ENCODE measurements at places on chromosomes 5 and 9. TPM values are rescaled to one million over a fixed set of nuclear protein-coding genes. Genes with fewer than 3 reads are reported as not detected.

GRCh38 chr5:57437976-57438805 lies 44.4 kb downstream of the ACTBL2 start:
- H3K27ac ChIP-seq, result no peak overlapping the region
- DNase-seq, result no peak
- H3K4me1 ChIP-seq, result no peaks in the 10 kb centered on the region
- no peaks in the 10 kb centered on the region for H3K36me3 ChIP-seq
- H3K27me3 ChIP-seq, result no peaks in the 10 kb centered on the region
- H3K4me3 ChIP-seq, result no peak overlapping the region

DNA sequence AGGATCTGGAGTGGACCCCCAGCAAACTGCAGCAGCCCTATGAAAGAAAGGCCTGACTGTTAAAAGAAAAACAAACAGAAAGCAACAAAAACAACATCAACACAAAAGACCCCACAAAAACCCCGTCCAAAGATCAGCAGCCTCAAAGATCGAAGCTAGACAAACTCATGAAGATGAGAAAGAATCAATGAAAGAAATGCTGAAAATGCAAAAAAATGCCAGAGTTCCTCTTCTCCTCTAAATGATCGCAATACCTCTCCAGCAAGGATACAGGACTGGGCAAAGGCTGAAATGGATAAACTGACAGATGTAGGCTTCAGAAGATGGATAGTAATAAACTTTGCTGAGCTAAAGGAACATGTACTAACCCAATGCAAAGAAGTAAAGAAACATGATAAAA lies 526.3 kb upstream of the DAB2 start:
- H3K27me3 ChIP-seq, result no peaks in the 10 kb centered on the region
- no peak overlapping the region for H3K27ac ChIP-seq
- DNase-seq, result no peak
- H3K36me3 ChIP-seq, result no peaks in the 10 kb centered on the region
- no peaks in the 10 kb centered on the region for H3K4me1 ChIP-seq

DNA sequence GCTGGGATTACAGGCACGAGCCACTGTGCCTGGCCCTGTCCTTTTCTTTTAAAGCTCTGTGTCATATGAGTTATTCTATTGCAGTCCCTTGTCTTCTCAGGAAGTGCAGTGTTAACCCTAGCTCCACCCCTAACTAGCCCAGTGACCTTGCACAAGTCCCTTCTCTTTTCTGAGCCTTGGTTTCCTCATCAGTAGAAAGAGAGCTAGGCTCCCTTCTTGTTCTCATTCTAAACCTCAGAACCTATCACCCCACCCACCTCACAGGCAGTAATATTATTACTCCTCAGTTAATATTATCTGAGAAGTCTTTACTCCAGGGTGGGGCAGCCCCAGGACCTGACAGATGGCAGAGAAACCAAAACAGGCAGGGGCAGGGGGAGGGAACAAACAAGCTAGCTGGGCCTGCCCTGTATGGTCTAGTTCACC lies 7.2 kb downstream of the CYFIP2 start:
- no peak for DNase-seq
- H3K27me3 ChIP-seq, result no peaks in the 10 kb centered on the region
- no peaks in the 10 kb centered on the region for H3K36me3 ChIP-seq
- no peak overlapping the region for H3K4me3 ChIP-seq
- no peak overlapping the region for H3K27ac ChIP-seq

- H3K4me3 ChIP-seq, result no peak overlapping the region
- no peaks in the 10 kb centered on the region for H3K27me3 ChIP-seq
- H3K36me3 ChIP-seq, result no peaks in the 10 kb centered on the region
Observed at GRCh38 chr9:37096628-37097027, 23.7 kb upstream of the ZCCHC7 start.

DNA sequence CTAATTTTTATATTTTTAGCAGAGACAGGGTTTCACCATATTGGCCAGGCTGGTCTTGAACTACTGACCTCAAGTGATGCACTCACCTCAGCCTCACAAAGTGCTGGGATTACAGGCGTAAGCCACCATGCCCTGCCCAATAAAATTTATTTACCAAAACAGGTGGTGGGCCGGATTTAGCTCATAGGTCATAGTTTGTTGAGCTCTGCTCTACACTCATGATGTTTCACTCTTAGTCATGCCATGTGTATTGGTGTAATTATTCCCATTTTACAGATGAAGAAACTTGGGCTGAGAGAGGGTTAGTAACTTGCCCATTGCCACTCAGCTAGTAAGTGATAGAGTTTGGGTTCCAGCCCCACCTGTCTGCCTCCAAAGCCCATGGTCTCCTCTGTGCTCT lies 93.1 kb upstream of the WWC1 start:
- H3K36me3 ChIP-seq, result no peaks in the 10 kb centered on the region
- no peak overlapping the region for H3K4me3 ChIP-seq
- no peaks in the 10 kb centered on the region for H3K4me1 ChIP-seq
- H3K27ac ChIP-seq, result no peak overlapping the region
- no peaks in the 10 kb centered on the region for H3K27me3 ChIP-seq
- no peak for DNase-seq

- no peak overlapping the region for H3K27ac ChIP-seq
- H3K4me1 ChIP-seq, result peaks cover 3% of the 10 kb centered on the region
- H3K36me3 ChIP-seq, result no peaks in the 10 kb centered on the region
- H3K4me3 ChIP-seq, result no peak overlapping the region
Observed at GRCh38 chr9:4077499-4078102, 222.3 kb downstream of the GLIS3 start.

DNA sequence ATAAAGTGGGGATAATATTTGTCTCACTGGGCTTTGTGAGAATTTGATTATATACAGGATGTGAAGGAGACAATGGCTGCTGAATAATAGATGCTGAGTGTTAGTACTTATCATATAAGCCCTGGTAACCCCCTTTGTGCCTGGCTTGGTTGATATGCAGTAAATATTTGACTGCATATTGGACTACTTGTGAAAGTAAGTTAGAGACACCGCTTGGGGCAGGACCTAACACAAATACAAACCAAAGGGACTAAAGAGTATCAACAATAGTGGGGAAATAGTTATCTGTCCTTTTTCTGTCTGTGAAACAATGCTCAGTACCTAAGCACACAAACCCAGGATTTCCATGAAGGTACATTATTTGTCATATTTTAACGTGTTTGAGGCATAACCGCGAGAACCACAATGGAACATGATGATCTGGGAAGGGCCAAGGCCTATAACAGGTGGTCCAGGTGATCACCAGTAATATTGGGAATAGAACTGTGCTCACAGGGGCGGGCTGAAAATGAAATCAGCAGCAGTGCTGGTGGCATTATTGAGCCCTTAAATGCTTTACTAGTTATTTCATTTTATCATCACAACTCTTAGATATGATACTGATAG lies 138.2 kb upstream of the SMARCA2 start:
- no peak for DNase-seq
- no peaks in the 10 kb centered on the region for H3K36me3 ChIP-seq

DNA sequence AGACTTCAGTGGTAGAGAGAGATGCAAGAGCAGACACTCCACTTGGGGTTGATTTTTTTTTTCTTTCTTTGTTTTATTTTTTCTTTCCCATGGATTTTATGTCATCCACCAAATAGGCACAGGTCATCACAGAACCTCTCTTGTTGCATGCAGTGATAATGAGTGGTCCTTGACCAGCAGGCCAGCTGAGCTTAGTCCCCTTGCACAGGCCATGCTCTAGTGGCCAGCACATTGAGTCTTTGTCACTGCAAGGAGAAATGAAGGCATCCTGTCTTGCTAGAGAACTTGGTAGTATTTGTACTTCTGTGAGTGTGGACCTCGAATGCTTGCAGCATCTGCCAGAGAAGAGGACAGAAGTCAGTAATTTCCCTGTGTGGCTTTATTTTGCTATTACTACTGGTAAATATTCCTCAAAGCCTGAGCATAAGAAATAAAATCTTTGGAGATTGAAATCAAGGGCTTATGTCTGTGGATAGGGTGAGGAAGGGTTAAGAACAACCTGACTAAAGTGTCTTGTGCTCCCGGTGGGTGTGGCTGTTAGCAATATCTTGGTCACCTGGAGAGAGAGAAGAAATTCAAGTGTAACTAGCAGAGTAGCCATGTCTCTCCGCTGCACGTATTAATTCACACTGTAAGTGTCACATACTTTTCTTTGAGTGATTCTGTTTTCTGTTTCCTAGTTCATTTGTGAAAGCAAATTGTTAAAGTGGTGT lies 45.3 kb upstream of the NCS1 start:
- no peak overlapping the region for H3K27ac ChIP-seq
- H3K27me3 ChIP-seq, result no peaks in the 10 kb centered on the region
- no peak for DNase-seq
- H3K4me1 ChIP-seq, result peaks cover 17% of the 10 kb centered on the region
- no peak overlapping the region for H3K4me3 ChIP-seq

DNA sequence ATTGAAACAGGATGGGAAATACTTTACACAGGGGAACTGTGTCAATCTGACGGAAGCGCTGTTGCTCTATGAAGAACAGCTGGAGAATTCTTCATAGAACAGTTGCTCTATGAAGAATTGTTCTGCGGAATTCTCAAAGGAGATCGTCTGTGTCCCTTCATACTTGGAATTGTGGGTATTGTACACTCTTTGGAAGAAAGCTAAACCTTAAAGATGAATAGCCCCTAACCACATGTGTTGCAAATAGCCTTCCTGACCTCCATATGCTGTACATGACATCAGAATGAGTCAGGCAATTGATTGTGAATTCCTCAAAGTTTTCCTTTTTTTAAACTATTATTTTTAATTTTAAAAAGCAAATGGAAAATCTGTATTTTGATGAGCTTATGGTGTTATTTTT lies 15.6 kb downstream of the NIM1K start:
- H3K4me1 ChIP-seq, result no peaks in the 10 kb centered on the region
- no peak overlapping the region for H3K4me3 ChIP-seq
- H3K27me3 ChIP-seq, result no peaks in the 10 kb centered on the region

The PLEKHG4B gene
- 0.22 TPM for total RNA-seq

GRCh38 chr9:70392850-70393249 lies 21.6 kb downstream of the KLF9 start:
- no peak overlapping the region for H3K4me3 ChIP-seq
- peaks cover 100% of the 10 kb centered on the region for H3K4me1 ChIP-seq

GRCh38 chr5:58359981-58360380 lies 99.9 kb downstream of the PLK2 start:
- H3K36me3 ChIP-seq, result no peaks in the 10 kb centered on the region
- no peaks in the 10 kb centered on the region for H3K27me3 ChIP-seq
- DNase-seq, result no peak
- H3K4me1 ChIP-seq, result no peaks in the 10 kb centered on the region
- H3K27ac ChIP-seq, result no peak overlapping the region

DNA sequence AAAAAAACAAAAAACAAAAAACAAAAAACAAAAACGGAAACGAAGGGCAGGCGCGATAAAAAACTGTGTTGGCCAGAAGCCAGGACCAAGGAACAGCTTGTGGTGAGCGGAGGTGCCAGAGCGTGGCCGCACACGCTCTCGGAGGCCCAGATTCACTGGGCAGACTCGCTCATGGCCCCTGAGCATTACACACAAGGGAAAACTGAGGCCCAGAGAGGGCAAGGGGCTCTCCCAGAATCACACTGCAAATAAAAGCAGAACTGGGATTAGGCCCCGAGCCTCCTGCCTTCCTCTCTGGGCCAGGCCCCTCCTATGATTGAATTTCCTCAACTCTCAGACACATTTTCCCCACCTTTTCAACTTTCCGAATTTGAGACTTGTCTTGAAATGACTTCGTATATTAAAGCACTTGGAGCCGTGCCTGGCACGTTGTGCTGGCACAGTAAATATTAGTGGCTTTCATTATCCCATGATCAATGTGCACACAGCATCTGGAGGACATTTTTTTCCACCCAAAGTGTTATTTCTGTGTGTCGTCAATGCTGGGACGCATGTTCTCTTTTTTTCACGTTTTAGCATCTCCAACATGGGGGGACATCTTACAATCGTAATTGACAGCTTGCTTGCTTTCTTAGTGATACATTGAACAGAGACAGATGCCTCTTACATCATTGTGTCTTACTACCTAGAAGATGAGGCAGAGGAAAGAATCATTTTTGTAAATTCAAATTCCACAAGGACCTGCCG lies 7.4 kb downstream of the FIBCD1 start:
- H3K27me3 ChIP-seq, result no peaks in the 10 kb centered on the region
- no peaks in the 10 kb centered on the region for H3K4me1 ChIP-seq
- no peaks in the 10 kb centered on the region for H3K36me3 ChIP-seq
- H3K4me3 ChIP-seq, result no peak overlapping the region
- H3K27ac ChIP-seq, result no peak overlapping the region

The SLC6A3 gene
- 0.20 TPM for total RNA-seq

The OR1J2 gene
- not detected for total RNA-seq

GRCh38 chr9:127518091-127518856 lies 67.0 kb downstream of the LRSAM1 start:
- H3K36me3 ChIP-seq, result no peaks in the 10 kb centered on the region
- H3K4me3 ChIP-seq, result no peak overlapping the region

- no peak for DNase-seq
- no peaks in the 10 kb centered on the region for H3K36me3 ChIP-seq
- no peaks in the 10 kb centered on the region for H3K27me3 ChIP-seq
- no peaks in the 10 kb centered on the region for H3K4me1 ChIP-seq
- no peak overlapping the region for H3K4me3 ChIP-seq
Observed at GRCh38 chr9:38305582-38305981, 86.9 kb upstream of the ALDH1B1 start.

All from tibial nerve (tissue), 4 donors.